ENCODE measurements at places on chromosomes 4 and X. TPM values are rescaled to one million over a fixed set of nuclear protein-coding genes. Genes with fewer than 3 reads are reported as not detected.

Gene ZNF185
- 2.1 TPM for total RNA-seq

DNA sequence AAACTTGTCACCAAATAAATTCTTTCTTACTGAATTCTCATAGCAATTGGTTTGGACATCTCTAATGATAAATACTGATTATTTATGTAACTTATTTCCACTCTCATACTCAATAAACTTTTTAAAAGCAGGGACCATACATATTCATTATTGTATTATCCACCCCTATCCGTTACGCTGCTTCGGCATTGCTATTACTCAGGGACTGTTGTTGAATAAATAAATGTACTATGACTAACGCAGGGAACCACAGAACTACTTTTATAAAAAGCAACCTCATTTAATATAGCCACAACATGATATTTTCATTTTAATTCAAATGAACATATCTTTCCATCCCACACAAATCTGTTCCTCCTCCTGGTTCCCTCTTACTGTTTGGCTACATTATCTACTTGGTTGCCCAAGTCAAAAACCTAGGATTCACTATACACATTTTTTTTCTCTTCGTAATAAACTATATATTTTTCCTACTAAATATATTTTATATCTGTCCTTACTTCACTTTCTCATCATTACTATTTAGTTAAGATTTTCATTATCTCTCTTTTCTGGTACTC lies 14.9 kb upstream of the ANKRD50 start:
- no peak for DNase-seq

Gene MAGEH1
- total RNA-seq: 20.1 TPM

Gene FAM9C
- not detected for total RNA-seq

- DNase-seq: no peak
These were observed 5.2 kb upstream of the TMEM156 start for GRCh38 chr4:39037491-39037825.

DNA sequence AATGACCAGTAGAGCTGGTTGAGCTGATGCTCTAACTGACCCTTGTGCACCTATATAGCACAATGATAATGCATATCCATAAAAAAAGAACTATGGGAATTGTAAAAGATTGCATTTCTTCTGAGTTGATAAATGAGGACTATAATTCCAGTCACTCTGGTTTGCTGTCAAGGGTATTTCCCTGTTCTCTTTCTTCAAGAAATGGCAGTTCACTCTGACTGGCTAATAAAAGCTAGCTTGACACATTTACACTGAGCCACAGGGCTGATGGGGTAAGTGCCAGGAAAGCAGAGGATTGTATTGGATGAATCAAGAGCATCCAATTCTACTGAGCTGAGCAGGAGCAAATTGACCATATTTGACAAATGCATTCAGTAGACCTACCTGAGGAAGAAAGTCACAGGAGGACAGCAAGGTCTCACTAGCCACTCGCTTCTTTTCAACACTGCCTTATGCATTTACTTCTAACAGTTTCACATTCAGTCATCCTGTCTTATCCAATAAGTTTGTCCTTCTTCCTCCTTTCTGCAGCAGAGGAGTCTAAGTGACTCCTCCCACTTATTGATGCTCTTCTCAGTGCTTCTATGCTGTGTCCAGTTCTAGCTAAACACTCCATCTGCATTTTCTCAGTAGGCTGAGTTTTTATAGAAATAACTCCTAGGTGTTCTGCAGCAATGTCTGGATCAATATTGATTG lies 43.0 kb downstream of the RBMX2 start:
- no peak for DNase-seq

- peak; percentile 22 for DNase-seq
These were observed 1.3 kb downstream of the WDR1 start for GRCh38 chr4:10115271-10115796.
